ENCODE measurements at places on chromosomes 4 and X. TPM values are rescaled to one million over a fixed set of nuclear protein-coding genes. Genes with fewer than 3 reads are reported as not detected.

DNA sequence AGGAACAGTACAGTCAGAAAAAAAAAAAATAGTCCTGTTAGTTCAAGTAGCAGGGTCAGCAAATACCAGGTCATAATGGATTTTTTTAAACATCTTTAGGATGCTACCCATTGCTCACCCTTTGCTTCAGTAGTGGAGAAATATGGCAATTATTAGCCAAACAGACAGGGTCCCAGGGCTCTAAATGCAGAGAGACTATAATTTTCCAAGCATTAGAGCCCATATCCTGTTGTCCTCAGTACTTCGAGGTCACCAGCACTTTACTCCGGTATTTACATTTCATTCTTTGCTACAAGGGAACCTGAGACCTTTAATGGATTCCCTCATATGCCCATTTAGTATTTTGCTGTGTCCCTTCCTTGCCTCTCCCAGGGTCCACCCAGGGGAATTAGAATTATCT is 1562.9 kb upstream of the TENM3 start:
- DNase-seq, result no peak
- no peak overlapping the region for H3K27ac ChIP-seq
- H3K36me3 ChIP-seq, result no peaks in the 10 kb centered on the region
- no peaks in the 10 kb centered on the region for H3K4me1 ChIP-seq
- H3K27me3 ChIP-seq, result no peaks in the 10 kb centered on the region

- no peak overlapping the region for H3K27ac ChIP-seq
- H3K4me3 ChIP-seq, result no peak overlapping the region
- H3K36me3 ChIP-seq, result no peaks in the 10 kb centered on the region
- DNase-seq, result no peak
- H3K4me1 ChIP-seq, result no peaks in the 10 kb centered on the region
These were observed 32.2 kb downstream of the SEL1L3 start for GRCh38 chr4:25830548-25830947.

DNA sequence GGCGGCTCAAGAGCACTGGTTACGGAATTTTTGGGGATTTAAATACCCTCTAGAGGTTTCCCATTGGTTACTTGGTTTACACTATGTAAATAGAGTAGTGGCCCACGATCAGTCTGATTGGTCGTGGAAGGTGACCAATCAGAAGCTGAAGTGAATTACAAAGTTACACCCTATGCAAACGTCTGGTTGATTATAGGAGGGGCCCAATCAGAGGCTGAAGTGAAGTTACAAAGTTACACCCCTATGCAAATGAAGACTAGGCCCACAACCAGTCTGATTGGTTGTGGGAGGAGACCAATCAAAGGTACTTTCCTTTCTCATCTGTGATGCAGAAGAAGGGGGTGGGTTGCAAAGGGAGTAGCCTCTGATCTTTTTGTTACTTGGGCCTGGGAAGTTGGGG is 45.1 kb upstream of the HSD17B10 start:
- no peaks in the 10 kb centered on the region for H3K27me3 ChIP-seq
- H3K36me3 ChIP-seq, result no peaks in the 10 kb centered on the region
- no peak for DNase-seq
- no peaks in the 10 kb centered on the region for H3K4me1 ChIP-seq

GRCh38 chr4:155943605-155944291 is 9.9 kb downstream of the CTSO start:
- H3K36me3 ChIP-seq, result no peaks in the 10 kb centered on the region
- H3K4me1 ChIP-seq, result no peaks in the 10 kb centered on the region
- no peaks in the 10 kb centered on the region for H3K27me3 ChIP-seq
- H3K4me3 ChIP-seq, result no peak overlapping the region
- peak overlapping the region; percentile 57 for H3K27ac ChIP-seq

GRCh38 chr4:179353786-179354185 is 1911.5 kb upstream of the AGA start:
- no peaks in the 10 kb centered on the region for H3K4me1 ChIP-seq
- no peaks in the 10 kb centered on the region for H3K36me3 ChIP-seq
- DNase-seq, result no peak
- no peak overlapping the region for H3K4me3 ChIP-seq

DNA sequence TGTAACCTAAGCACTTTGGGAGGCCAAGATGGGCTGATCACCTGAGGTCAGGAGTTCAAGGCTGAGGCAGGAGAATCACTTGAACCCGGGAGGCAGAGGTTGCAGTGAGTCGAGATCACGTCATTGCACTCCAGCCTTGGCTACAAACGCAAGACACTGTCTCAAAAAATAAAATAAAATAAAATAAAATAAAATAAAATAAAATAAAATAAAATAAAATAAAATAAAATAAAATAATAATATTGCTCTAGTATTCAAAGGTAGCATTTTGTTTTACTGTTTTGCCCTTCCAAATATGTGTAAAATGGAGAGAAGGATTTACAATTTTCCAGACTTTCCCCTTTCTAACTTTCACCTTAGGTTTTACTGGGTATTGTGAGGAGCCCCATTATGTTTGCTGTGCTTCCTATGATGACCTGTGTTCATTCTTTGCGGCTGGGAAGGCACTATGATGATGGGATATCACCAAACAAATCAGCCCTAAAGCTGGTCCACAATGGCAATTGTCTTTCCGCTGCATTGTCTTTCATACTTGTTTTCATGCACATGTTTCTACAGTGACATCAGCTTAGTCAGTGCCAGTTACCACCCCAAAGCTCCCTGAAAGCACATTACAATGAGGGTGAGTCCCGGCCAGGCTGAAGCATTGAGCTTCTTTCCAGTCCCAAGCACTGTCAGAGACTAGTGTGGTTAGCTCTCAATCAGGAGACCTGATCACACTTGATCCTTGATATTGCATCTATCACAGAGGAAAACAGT is 50.8 kb downstream of the DTHD1 start:
- H3K4me3 ChIP-seq, result no peak overlapping the region
- no peaks in the 10 kb centered on the region for H3K36me3 ChIP-seq
- no peak for DNase-seq
- H3K27ac ChIP-seq, result no peak overlapping the region
- H3K4me1 ChIP-seq, result no peaks in the 10 kb centered on the region

DNA sequence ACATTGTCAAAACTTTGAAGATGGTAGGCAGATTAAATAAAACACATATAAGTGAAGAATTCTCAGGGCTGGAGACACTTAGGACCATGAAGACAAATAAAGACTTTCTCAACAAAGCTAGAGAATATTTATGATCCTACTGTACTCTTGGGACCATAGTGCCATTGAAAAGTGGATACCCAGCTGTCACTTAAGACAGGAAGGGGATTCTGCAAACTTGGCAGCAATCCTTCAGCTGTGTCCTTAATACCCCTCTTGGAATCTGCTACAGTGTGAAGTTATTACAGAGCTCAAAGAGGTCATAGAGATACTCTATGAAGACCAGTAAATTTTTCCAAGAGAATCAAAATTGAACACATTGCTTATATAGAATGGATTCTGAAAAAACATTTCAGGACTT is 24.3 kb downstream of the PDE5A start:
- H3K4me1 ChIP-seq, result no peaks in the 10 kb centered on the region
- H3K27me3 ChIP-seq, result no peaks in the 10 kb centered on the region
- no peak for DNase-seq
- no peak overlapping the region for H3K4me3 ChIP-seq
- H3K27ac ChIP-seq, result no peak overlapping the region
- H3K36me3 ChIP-seq, result no peaks in the 10 kb centered on the region

GRCh38 chr4:28639747-28640146 is 1779.1 kb downstream of the STIM2 start:
- DNase-seq, result no peak
- no peaks in the 10 kb centered on the region for H3K36me3 ChIP-seq
- H3K4me3 ChIP-seq, result no peak overlapping the region
- H3K27ac ChIP-seq, result no peak overlapping the region
- H3K4me1 ChIP-seq, result no peaks in the 10 kb centered on the region

- H3K4me1 ChIP-seq, result no peaks in the 10 kb centered on the region
- no peaks in the 10 kb centered on the region for H3K36me3 ChIP-seq
- no peak overlapping the region for H3K27ac ChIP-seq
These were observed 299.3 kb downstream of the KCTD8 start for GRCh38 chr4:44149282-44149681.

- H3K27ac ChIP-seq, result no peak overlapping the region
- H3K4me1 ChIP-seq, result no peaks in the 10 kb centered on the region
- DNase-seq, result no peak
- no peaks in the 10 kb centered on the region for H3K36me3 ChIP-seq
These were observed 7.6 kb upstream of the JADE3 start for GRCh38 chrX:46904626-46905025.

- DNase-seq, result no peak
- no peaks in the 10 kb centered on the region for H3K4me1 ChIP-seq
- H3K36me3 ChIP-seq, result no peaks in the 10 kb centered on the region
- H3K4me3 ChIP-seq, result no peak overlapping the region
- H3K27ac ChIP-seq, result no peak overlapping the region
- H3K27me3 ChIP-seq, result no peaks in the 10 kb centered on the region
These were observed 17.0 kb upstream of the ARHGAP24 start for GRCh38 chr4:85457752-85458467.

GRCh38 chr4:11597506-11597905 is 168.8 kb upstream of the HS3ST1 start:
- H3K27ac ChIP-seq, result no peak overlapping the region
- no peak overlapping the region for H3K4me3 ChIP-seq
- H3K27me3 ChIP-seq, result no peaks in the 10 kb centered on the region
- no peaks in the 10 kb centered on the region for H3K36me3 ChIP-seq
- no peak for DNase-seq
- no peaks in the 10 kb centered on the region for H3K4me1 ChIP-seq

- H3K4me3 ChIP-seq, result peak overlapping the region; percentile 80
- H3K27me3 ChIP-seq, result no peaks in the 10 kb centered on the region
- H3K4me1 ChIP-seq, result no peaks in the 10 kb centered on the region
- peak; percentile 49 for DNase-seq
- H3K27ac ChIP-seq, result peak overlapping the region; percentile 99
These were observed 770 bp downstream of the SMAD1 start for GRCh38 chr4:145482209-145483037.

DNA sequence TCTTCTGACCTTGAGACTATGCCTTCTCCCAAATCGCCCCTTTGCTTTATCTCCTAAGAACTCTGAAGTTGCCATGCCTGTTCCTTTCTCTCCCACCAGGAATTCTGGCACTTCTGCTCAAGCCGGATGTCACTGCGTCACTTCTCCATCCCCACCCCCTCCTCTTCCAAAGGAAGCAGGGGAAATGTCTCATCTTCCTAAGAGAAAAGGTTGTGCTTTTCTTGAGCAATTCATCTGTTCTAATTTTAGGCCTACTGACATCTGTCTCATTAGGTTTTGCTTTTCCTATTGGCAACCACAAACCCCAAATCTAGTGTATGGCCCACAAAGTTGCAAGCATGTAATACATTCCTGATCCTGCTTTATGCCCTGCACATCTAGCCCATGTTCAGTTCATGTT is 163.1 kb upstream of the PLAC1 start:
- no peaks in the 10 kb centered on the region for H3K27me3 ChIP-seq
- no peak overlapping the region for H3K4me3 ChIP-seq
- no peaks in the 10 kb centered on the region for H3K36me3 ChIP-seq
- H3K27ac ChIP-seq, result no peak overlapping the region
- no peak for DNase-seq

DNA sequence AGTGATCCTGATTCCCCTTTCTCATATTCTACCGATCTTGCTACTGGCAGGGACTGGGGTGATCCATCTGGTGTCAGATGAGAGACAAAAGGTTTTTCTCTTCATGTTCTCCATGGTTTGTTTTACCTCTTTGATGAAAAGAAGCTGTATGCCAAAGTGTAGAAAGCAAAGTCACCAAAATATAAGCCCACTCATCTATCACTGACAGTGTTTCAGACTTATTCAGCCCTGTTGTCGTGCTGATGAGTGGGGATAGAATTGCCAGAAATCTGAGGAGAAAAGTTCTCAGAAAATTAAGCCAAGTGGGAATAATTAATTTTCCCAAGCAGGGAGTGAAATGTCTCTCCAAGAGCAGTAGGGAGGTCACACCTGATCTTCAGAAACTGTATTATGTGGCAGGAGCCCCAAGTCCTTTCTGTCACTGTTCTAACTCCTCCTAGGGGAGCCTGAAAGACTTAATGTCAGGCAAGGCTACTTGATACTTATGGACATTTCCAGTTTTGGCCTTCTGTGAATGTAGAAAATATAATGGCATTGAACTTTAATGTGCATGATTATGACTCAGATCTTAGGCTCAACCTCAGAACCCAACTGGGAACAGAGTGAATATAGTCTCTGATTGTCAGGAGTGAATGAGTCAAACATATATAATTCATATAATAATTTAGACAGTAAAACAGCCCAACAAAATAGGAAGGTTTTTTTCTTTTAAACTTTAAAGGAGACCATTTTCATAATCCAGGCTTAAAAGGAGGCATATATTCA is 298.1 kb downstream of the ANKRD50 start:
- H3K27ac ChIP-seq, result no peak overlapping the region
- no peaks in the 10 kb centered on the region for H3K36me3 ChIP-seq

DNA sequence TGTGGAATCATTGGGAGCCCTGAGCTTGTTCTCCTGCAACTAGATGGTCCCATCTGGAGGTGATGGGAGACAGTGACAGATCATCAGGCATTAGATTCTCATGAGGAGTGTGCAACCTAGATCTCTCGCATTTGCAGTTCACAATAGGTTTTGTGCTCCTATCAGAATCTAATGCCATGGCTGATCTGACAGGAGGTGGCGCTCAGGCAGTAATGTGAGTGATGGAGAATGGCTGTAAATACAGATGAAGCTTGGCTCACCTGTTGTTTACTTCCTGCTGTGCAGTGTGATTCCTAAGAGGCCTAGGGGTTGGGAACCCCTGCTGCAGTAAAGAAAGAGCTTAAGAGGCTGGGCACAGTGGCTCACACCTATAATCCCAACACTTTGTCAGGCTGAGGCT is 42.2 kb upstream of the PUDP start:
- H3K4me1 ChIP-seq, result no peaks in the 10 kb centered on the region
- no peaks in the 10 kb centered on the region for H3K36me3 ChIP-seq
- no peaks in the 10 kb centered on the region for H3K27me3 ChIP-seq
- H3K4me3 ChIP-seq, result no peak overlapping the region

GRCh38 chrX:151516538-151517187 is 46.8 kb upstream of the PASD1 start:
- no peaks in the 10 kb centered on the region for H3K36me3 ChIP-seq
- DNase-seq, result no peak
- no peaks in the 10 kb centered on the region for H3K27me3 ChIP-seq
- H3K4me1 ChIP-seq, result no peaks in the 10 kb centered on the region

GRCh38 chrX:42378857-42379256 is 399.1 kb downstream of the PPP1R2C start:
- no peaks in the 10 kb centered on the region for H3K27me3 ChIP-seq
- DNase-seq, result no peak
- H3K4me1 ChIP-seq, result no peaks in the 10 kb centered on the region
- H3K4me3 ChIP-seq, result no peak overlapping the region
- H3K36me3 ChIP-seq, result no peaks in the 10 kb centered on the region
- no peak overlapping the region for H3K27ac ChIP-seq

VGLL1 gene
- total RNA-seq, result not detected

SHROOM2 gene
- 3.8 TPM for total RNA-seq

DUX4 gene
- not detected for total RNA-seq

EGFL6 gene
- total RNA-seq, result not detected

GSPT2 gene
- 7.3 TPM for total RNA-seq

LRAT gene
- 4.1 TPM for total RNA-seq

AFP gene
- total RNA-seq, result 1.7 TPM

SSX2B gene
- total RNA-seq, result not detected
